ENCODE measurements at places on chromosomes 11 and 22.

GRCh38 chr11:116065986-116066385, 561.8 kb upstream of the CADM1 start:
- no peak for DNase-seq

GRCh38 chr11:32701616-32702015, 92.8 kb downstream of the CCDC73 start:
- DNase-seq = no peak

DNA sequence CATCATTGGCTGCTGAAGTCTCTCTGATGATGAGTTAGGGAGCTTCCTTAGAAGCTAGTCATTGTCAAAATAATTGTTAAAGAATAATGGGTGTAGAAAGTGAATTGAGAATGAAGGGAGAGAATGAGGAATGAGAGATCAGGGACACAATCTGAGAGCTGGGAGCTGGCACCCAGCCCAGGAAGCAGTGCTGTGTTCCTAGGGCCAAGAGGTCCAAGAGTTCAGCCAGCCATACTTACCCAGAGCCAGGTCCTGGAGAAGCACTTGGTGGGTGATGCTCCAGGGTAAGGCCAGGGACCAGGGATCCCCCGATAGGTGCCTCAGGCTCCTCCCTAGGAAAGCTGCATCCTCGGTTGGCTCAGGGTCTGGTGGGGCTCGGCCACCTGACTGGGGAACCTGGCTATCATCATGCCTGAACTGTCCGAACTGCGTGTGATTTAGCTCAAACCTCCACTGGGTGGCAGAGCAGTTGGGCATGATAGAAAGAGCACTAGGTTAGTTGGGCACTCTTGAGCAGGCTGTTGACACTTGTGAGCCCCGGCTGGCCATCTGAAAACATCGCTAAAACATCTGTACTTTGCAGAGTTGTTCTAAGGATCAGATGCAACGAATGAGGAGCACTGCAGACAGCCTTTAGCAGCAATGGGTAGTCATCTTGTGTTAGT, 123.9 kb upstream of the NCAM1 start:
- peak; percentile 3 for DNase-seq

DNA sequence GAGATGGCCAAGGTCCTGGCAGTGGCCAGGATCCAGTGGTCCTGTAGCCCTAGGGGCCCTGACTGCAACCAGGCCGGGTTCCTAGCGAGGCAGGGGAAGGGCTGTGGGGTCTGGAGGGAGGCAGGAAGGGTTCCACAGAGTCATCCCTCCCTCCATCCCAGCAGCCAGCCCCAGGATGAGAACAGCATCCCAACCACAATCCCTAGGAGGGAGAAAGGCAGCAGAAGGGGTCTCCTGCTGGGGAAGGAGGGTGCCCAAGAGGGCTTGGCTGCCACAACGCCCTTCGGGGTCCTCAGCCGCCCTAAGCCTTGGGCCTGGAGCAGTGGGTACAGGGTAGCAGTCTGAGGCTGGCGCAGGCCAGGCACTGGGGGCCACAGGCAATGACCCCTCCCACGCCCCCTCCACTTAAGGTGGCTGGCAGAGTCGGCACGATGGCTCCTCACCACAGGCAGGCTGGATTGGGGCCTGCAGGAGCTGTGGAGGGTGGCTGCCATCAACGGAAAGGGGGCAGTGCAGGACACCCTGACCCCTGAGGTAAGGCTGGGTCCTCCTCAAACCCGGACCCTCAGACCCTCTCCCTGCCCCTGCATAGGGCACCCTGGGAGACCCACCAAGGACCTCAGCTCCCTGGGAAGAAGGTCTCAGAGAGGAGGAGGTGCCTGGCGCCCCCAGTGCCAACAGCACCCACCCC, 7.2 kb downstream of the SLC22A12 start:
- DNase-seq = no peak

DNA sequence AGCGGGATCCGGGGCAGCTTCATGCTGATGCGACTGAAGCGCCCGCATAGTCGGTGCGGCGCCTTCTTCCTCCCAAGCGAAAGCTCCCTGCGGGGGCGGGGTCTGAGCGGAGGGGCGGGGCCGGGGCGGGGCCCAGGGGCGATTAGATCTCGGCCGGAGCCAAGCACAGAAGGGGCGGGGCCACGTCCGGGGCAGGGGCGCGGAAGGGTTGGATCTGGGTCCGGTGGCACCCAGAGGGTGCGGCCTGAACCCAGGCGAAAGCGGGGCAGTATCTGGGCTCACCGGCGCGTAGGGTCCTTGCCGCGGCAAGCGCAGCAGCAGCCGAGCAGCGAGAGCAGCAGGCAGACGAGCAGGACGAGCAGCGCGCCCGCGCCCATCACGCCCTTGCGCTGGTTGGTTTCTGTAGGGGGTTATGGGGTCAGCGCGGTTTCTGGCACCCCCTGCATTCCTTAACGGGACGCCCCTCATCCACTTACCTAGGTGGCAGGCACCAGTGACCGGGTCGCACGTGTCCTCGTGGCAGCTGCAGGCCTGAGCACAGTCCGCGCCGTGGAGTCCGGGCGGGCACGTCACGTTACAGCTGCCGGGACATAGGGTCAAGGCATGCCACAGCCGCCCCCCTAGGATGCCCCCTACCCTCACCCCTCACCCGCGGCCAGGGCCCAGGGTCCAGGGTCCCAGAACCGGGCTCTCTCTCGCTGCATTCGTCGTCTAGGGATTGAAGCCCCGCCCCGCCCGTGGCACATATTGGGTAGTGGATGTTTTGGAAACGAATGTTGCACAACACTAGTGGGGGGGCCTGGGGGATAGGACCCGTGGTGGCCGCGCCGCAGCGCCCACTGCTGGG, 8.1 kb downstream of the SCARF2 start:
- no peak for DNase-seq

DNA sequence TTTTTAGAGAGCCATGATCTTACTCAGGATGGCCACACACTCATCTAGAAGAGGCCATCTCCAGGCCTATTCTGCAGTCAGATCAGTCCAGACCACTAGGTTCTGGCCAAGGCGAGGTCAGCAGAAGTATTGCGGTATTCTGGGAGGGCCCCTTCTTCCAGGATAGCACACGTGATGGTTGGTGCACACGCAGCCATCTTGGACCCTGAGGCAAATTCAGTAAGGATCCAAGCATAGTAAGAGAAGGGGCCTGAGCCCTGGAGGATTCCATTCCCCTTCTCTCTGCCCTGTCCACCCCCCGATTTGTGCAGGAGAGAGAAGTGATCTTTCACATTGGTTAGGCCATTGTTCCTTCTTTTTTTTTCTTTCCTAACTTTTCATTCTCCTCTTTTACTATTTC, 957.9 kb downstream of the BRD1 start:
- DNase-seq = no peak

DNA sequence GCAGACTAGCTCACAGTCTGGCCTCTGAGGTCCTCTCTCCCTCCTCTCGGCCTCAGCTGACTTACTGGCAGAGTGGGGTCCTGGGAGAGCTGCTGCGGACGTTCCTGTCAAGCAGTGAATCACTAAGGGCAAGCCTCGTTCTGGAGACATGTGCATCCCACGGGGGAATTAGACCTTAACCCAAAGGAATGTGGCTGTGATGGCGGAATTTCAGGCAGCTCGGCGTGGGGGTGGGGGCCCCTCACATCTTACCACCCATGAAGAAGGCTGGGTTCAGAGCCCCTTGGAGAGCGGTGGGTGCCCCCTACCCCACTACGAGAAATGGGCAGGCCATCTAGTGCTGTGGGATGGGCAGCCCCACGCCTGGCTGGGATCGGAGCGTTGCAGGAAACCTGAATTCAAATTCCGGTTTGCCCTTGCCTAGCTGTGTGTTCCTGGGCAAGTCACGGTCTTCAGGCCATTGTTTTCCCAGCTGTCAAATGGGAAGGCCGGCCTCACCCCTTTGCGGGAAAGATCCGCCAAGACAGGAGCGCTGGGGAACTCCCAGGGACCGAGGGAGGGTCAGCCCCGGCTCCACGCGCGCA, 554 bp downstream of the LRRC32 start:
- DNase-seq = peak; percentile 94

GRCh38 chr11:126345283-126345682, 10.2 kb upstream of the ST3GAL4 start:
- no peak for DNase-seq

DNA sequence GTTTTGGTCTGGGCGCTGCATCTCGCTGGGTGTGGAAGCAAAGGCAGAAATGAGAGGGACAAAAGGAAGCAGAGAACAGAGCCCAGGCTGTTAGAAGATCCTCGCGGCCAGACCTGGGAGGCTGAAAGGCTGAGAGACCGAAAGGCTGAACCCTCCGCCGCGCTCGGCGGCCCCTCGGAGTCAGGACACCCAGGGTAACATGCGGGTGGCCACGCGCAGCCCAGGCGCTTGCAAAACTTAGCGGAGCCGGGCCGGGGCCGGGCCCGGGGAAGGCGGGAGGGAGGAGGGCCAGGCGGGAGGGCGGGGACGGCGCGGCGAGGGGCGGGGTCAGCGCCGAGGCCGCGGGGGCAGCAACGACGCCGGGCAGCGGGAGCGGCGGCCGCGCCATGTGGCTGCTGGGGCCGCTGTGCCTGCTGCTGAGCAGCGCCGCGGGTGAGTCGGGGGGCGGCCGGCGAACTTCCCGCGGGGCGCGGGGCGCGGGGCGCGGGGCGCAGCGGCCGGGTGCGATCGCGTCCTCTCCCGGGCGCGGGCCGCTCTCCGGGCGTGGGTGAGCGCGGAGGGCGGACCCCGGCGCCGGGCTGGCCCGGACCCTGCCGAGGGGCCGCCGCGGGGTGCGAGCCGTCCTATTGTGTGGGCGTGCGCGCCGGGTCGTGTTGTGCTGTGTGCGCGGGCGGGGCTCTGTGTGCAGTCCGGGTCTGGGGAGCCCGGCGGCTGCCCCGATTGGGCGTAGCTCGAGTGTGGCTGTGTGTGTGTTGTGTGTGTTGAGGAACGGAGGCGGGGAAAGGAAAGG, at the start of gene LDLRAD3:
Gene LDLRAD3, plus strand, starts transcription at position 350 of the 790 bp plus-strand sequence. Its CDS starts 37 bp downstream, at position 387.
- peak; percentile 94 for DNase-seq

GRCh38 chr11:120324932-120325810, at the start of gene TLCD5:
Gene TLCD5 (plus strand): TSS chr11:120325299. CDS start chr11:120327442, 2,143 bp downstream.
- DNase-seq = peak; percentile 78

Data from iris pigment epithelial cell (primary cell).